RCC 7860 (cell line): ENCODE measurements at places on chromosomes 7 and 10.

GRCh38 chr7:50351267-50351666, 46.8 kb downstream of the IKZF1 start:
- no peak for DNase-seq

GRCh38 chr10:119205894-119206602, 1.3 kb upstream of the GRK5 start:
- DNase-seq = peak; percentile 16

DNA sequence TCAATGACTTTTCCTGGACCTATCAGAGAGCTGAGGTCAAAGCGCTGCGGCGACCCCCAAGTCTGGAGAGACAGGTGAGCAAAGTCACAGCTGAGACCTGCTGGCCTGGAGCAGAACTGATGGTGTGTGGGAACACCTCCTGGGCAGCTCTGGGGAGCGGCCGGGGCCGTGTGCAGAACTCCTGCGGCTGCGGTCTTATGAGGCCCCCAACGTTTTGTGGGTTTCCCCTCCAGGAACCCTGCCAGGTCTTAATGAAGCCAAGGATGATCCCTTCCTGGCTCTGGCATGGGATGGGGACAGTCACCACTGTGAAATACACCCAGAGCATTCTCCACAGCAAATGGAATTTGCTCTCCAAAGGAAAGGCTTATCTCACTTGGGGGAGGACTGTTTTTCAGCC, 26.1 kb downstream of the DPYSL4 start:
- no peak for DNase-seq

- no peak for DNase-seq
Observed at GRCh38 chr10:2022401-2022800, 285.1 kb upstream of the ADARB2 start.

- DNase-seq = no peak
Observed at GRCh38 chr10:62746951-62747729, 57.4 kb upstream of the ADO start.

DNA sequence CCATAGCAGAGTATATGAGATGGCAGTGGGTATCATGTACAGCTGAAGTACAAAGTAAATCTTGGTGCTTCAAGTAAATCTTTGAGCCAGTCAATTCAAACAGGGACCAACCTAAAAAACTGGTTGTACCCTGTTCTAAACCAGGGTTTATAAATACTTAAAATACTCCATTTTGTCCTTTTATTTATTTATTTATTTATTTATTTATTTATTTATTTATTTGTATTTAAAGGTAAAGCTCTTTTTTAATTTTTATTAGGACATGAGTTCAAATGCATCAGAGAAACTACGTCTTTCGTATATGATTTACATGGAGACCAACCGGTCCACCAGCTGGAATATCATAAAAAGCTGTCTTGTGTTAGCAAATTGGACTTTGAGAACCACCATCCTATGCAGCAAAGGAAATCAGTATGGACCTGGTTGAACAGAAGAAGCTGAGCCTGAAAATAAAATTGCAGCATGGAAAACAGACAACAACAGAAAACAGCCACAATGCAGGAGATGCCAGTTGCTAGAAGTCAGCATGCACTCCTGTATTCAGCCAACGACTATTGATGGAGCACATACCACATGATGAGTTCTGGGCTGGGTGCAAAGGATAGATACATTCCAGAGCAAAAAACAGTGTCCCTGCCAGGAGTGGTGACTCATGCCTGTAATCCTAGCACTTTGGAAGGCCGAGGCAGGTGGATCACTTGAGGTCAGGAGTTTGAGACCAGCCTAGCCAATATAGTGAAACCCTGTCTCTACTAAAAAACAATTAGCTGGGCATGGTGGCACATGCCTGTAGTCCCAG, 60.0 kb downstream of the PLXNA4 start:
- peak; percentile 39 for DNase-seq

DNA sequence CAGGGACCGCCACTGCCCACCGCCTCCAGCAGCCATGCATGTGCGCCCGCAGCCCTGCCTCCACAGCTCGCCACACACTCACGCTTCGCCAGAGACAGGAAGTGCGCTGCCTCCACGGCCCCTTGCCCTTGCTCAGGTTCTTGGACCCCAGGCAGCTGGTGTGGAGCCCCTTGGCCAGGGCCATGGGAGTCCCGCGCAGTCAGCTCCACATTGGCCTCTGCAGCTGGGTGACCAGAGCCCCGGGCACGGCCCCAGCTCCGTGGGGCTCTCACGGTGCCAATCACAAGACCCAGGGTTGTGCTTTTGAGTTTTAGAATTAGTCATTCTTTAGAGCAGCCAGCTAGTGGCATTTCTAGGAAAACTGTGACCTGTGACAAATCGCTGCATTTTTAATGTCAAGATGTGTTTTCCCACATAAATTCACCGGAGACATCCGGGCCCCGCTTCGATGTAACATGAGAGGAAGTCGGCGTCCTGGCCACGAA, 4.3 kb upstream of the UTF1 start:
- no peak for DNase-seq

DNA sequence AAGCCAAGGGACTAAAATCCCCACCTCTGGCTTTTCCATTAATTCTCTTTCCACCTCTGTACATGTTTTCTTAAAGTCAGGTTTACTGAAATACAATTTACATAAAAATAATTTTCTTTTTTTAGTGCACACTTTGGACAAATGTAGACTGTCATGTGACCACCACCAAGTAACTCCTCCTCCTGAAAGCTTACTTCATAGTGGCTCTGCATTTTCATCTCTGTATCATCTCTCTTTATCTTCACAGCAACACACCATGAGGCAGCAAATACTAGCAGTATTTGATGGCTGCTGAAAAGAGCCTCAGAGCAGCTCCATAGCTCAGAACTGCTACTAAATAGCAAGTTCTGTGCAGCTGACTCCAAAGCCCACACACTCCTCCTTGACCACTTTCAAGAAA, 17.3 kb downstream of the WDFY4 start:
- no peak for DNase-seq
